Pancreas (tissue), 10 donors: ENCODE measurements at places on chromosomes 5 and 9. TPM values are rescaled to one million over a fixed set of nuclear protein-coding genes. Genes with fewer than 3 reads are reported as not detected.

Gene CD14
- 4.3 TPM for total RNA-seq

Gene SLC35A4
- 36.5 TPM for total RNA-seq

Gene FST
- total RNA-seq, result 1.8 TPM

Gene DRD1
- 0.05 TPM for total RNA-seq

Gene NAA35
- total RNA-seq, result 11.4 TPM

Gene CCNB1
- total RNA-seq, result 3.3 TPM

Gene MARVELD2
- total RNA-seq, result 15.5 TPM

Gene VCAN
- 69.4 TPM for total RNA-seq

Gene PCDHGC3
- 25.3 TPM for total RNA-seq

Gene MAP1B
- 14.8 TPM for total RNA-seq

Gene EQTN
- total RNA-seq, result not detected

Gene CCDC69
- total RNA-seq, result 22.4 TPM
